C1 segment of cervical spinal cord (tissue), 14 donors: ENCODE measurements at places on chromosomes 6 and 20.

DNA sequence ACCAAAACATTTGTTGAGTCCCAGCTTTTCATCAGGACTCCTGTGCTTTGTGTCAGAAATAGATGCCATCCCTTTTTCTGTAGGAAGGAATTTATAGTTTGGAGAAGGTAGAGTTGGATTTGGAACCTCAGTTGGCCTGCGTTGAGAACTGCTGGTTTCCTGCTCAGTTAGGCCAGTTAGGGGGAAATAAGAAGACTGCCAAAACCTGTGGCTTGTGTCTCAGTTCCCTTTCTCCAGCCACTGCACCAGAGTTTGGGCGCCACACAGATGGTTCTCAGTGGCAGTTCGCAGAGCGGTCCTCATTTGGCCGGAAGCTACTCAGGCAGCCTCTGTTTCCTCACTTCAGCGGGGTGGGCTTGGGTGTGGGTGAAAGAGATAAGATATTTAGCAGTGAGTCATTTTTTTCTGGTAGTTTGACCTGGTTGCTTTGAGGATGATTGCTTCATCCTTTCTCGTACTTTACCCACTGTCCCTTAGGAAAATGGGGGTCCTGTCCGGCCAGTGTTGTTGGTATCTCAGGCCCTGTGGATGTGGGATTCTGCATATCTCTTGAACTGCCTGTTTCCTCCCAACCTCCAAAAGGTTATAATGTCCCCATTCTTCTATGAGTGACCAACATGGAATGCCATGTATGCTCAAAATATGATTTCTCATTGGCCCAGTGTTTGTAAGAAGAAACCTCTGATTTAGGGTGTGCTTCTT is 53.7 kb downstream of the JARID2 start:
- DNase-seq, result no peak

- DNase-seq, result no peak
These were observed 30.9 kb upstream of the AVP start for GRCh38 chr20:3115190-3116107.

GRCh38 chr6:112117554-112117953 is 30.2 kb downstream of the FAM229B start:
- no peak for DNase-seq

GRCh38 chr20:23434521-23435313 is 4.8 kb upstream of the CSTL1 start:
- DNase-seq, result no peak

DNA sequence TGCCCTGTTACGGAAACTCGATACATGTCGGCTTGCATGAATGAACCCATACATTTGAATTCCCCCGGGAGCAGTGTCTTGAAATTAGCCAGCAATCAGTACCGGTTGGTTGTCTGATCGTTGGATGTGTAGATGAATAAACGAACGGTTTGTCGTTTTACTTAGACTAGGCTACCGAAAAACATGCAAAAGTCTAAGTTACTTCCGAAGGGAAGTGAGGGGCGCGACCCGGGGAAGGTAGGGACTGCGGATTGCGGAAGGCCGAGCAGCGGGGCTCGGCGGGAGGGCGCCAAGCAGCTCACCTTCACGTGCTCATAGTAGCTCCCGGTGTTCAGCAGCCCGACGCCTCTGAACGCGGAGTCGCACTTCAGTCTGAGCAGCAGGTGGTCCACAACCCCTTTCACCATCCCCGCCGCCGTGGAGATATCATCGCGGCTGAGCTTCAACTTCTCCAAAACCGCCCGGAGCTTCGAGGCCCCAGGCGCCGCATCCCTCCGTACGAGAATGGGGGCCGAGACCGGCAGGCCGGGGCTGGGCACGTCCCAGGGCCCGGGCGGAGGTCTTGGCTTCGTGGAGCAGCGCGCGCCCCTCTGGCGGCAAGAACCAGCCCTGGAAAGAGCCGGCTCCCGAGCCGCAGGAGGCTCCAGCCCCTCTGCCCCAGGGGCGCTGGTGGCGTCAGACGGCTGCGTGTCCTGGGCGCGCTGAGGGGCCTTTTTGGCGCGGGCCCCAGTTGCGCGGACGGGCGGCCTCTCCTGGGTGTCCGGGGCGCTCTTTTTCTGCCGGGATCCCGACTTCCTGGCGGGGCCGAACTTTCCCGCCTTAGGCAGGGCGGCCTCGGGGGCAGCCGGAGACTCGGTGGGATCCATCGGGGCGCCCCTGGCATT is 632 bp downstream of the CGAS start:
- peak; percentile 31 for DNase-seq

GRCh38 chr20:48928832-48929725 is 7.6 kb downstream of the ARFGEF2 start:
- no peak for DNase-seq

GRCh38 chr6:108627692-108628550 is 67.2 kb downstream of the FOXO3 start:
- DNase-seq, result no peak

- no peak for DNase-seq
These were observed 99.5 kb downstream of the PHACTR1 start for GRCh38 chr6:12815884-12816600.

DNA sequence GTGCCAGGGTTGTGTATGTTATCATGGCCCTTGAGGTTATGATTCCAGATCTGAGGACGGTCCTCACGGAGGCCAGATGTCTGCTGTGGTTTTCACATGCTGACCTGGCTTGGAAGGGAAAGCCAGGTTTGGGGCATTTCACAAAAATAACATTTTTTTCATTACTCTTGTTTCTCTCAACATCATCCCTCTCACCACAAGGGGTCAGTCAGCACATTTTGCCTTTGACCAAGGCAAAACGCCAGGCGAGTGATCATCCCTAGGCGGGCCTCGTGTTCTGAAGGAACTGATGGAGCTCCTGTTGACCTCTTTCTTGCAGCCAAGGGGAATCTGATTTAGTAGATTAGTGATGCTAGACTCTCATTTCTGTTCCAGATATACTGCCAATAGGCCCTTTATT is 133.5 kb downstream of the TBC1D7 start:
- peak; percentile 14 for DNase-seq

- DNase-seq, result no peak
These were observed 46.1 kb downstream of the FAM50B start for GRCh38 chr6:3895312-3895653.

- DNase-seq, result no peak
These were observed 118.2 kb downstream of the BACH2 start for GRCh38 chr6:90178384-90178855.

DNA sequence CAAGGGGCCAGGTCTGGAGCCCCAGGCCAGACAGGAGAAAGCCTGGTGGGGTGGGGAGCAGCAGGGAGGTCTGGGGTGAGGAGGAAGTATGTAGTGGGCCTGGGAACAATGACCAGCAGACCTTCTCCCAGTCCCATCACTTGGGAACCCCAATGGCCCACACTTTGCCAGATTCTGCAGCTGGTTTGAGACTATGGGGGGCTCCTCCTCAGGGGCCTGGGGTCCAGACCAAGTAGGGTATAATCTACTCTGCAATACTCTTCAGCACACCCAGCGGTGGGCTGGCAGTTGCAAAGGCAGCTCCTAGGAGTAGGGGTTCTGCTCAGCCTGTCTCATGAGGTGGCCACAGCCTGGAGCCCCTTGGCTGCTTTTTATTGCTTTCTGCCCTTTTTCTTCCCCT is 52.8 kb downstream of the NPEPL1 start:
- no peak for DNase-seq

- no peak for DNase-seq
These were observed 5.9 kb upstream of the OR14J1 start for GRCh38 chr6:29295623-29296022.

GRCh38 chr6:53634184-53634631 is 31.3 kb downstream of the KLHL31 start:
- no peak for DNase-seq

- no peak for DNase-seq
These were observed 105.4 kb downstream of the TMEM242 start for GRCh38 chr6:157217894-157218370.
